ENCODE measurements at places on chromosomes 6 and 20.

- no peak for DNase-seq
These were observed 1.8 kb downstream of the ADAM33 start for GRCh38 chr20:3679749-3680700.

- DNase-seq: no peak
These were observed 1022.2 kb upstream of the GJE1 start for GRCh38 chr6:141110481-141110880.

DNA sequence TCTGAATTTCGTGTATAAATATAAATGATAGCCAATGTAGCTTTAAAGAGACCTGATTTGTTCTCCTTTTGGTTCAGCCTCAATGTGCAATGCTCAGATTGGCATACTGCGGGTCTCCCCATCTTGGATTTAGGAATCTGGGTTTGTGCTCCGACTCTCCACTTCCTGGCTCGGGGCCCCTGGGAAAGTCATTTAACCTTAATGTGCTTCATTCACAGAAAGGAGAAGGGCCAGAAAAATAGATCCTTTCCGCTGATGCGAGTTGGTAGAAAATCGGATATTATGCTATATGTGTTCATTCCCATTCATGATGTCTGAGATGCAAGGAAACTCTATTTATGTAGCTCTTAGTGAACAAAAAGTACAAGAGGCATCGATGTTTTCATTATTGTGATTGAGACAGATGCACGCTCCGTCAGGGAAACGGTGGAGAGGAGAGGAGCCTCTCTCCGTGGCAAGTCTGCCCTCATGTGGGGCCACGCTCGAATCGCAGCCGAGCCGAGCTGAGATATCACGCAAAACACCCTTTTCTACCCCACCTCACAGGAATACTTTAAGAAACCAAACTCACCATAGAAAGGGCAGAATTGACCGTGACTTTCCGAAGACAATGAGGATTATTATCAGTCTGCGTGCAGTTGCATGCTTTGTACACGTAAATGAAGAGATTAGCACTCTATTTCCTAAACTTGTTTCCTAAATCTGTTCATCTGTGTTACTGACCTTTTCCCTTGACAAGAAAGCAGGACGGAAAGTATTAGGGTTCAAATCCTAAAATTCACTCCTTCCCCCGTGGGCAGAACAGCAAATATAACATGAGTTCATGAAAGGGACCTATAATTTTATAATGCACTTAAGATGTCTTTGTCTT lies 136.6 kb downstream of the COL9A1 start:
- no peak for DNase-seq

DNA sequence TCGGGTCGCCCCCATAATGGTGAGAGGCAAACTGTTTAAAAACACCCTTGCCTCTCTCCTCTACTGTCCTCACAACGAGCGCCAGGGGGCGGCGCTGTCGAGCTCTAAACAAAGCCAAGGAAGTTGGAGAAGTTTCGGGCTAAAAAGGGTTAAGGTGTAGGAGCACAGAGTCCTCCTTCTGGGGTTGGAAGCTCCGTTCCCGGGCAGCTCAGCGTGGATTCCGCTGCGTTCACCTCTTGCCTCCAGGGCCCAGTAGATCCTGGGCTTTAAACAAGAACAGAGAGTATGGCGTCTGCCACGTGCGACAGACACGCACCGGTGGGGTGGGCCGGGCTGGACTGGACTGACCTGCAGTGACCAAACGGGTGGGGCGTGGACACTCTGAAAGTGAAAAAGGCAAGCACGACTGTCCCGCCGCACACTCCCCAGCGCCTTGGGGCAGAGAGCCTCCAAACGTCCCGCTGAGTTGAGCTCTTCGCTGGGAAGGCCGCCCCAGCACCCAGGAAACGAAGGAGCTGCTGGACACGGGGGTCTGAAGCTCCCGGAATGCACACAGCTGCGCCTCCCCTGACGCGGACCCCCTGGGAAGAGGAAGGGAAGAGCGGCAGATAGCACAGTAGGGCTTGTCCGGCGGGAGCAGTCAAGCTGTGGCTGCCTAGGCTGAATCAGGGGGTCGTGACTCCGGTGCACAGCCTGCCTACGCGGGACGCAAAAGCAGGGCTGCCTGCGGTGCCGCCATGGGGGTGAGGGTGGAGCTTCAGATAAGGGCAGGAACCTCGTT lies 1.6 kb upstream of the THBD start:
- DNase-seq: no peak

DNA sequence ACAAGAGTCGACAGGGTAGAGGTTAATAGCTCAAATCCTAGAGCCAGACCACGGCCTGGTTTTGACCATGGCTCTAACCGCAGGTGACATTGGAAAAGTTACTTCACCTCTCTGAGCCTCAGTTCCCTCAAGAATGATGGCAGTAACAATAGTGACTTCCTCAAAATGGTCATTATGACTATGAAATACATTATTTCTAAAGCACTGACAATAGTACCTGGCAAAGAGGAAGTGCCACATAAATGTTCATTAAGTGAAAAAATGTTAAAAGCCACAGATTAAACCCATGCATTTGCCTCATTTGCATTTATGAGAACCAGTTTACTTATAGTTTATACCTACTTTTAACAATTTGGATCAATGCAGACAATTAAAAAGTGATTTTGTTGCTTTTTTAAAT lies 12.3 kb downstream of the BTBD3 start:
- DNase-seq: no peak

GRCh38 chr6:34292954-34293353 lies 44.1 kb upstream of the SMIM29 start:
- DNase-seq: no peak

DNA sequence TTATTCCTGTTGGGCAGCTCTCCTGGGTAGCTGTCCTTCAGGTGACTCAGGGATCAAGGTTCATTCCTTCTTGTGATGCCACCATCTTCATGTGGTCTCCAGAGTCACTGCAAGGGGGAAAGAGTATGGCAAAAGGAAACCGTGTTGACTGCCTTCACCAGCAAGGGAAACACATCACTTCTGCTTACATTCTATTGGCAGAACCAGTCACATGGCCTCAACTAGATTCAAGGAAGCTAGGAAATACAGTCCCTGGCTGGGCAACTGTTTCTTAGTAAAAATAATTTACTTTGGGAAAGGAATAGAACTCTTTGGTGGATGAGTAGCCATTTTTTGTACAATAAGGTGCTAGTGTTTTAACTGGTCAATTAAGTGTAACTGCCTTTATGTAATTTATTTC lies 5.3 kb downstream of the ANKRD6 start:
- DNase-seq: no peak

GRCh38 chr6:34955442-34955841 lies 66.4 kb downstream of the ANKS1A start:
- DNase-seq: no peak

GRCh38 chr20:40470445-40471260 lies 218.4 kb downstream of the MAFB start:
- DNase-seq: no peak

- DNase-seq: no peak
These were observed 108.5 kb downstream of the MAN1A1 start for GRCh38 chr6:119241111-119241465.

GRCh38 chr6:46993846-46994245 lies 48.3 kb downstream of the ADGRF1 start:
- DNase-seq: no peak

GRCh38 chr6:34964564-34964963 lies 75.5 kb downstream of the ANKS1A start:
- DNase-seq: no peak

DNA sequence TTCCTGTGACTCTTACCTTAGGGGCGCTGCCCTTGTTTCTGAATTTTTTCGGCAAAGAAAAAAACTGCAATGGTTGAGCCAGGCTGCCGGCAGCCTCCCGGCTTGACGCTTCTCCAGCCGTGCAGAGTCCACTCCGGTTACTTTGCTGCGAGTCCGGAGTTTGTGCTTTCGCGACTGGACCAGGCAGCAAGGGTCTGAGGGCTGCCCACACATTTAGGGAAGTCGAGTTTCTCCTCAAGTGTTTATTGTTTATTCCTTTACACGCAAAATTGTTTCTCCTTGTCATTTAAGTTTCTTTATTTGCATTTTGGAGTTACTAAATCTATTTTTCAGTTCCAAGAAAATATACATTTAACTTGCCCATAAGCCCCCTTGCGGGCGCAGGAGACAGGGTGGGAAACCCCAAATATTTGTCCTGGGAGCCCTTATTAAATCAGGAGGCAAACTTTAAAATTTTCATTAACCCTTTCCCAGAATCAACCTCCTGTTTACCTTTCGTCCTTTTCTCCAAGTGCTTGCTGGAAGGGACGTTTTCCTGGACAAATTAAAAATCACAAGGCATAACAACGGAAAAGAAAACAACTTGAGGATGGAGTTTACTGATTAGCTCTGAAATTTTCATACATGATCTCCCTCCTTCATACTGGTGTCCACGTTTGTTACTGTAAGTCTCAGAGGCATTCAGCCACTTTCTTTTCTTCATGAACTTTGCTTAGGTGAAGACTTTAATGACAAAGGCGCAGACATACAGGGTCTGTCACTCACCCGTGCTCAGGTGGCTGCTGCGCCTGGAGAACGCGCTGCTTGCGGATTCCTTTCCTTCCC lies 1.7 kb upstream of the PDE10A start:
- no peak for DNase-seq

GRCh38 chr6:34043359-34043758 lies 102.5 kb downstream of the GRM4 start:
- no peak for DNase-seq

DNA sequence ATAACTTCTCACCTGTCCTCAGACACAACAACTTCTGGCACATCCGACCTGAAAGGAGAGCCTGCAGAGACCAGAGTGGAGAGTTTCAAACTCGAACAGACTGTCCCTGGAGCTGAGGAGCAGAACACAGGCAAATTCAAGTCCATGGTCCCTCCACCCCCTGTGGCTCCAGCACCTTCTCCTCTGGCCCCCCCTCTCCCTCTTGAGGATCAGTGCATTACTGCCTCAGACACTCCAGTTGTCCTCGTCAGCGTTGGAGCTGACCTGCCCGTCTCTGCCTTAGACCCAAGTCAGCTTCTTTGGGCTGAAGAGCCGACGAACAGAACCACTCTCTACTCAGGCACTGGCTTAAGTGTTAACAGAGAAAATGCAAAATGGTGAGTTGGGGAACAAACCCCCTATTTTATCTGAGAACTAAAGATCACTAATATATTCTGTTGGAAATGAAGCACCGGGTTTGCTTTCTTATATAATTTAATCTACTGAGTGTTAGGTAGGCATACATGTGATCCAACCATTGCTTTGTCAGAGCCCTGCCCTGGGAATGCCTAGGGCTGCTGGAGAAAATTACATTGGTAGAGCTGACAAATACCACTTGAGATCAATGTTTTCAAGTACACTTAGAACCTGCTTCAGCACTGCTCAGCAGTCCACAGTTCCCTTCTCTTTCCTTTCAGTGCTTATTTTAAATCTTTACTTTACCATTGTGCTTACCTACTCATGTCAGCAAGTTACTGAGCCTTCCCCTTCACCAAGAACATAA lies 77.5 kb upstream of the LTV1 start:
- DNase-seq: no peak

DNA sequence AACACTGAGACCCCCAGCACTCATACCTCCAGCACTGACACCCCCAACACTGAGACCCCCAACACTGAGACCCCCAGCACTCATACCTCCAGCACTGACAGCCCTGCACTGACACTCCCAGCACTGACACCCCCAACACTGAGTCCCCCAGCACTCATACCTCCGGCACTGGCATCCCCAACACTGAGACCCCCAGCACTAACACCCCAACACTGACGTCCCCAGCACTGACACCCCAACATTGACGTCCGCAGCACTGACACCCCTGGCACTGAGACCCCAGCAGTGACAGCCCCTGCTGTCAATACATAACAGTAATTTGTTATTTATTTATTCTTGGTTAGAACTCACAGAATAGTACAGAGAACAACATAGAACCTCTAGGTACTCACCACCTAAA lies 58.0 kb downstream of the ERMARD start:
- DNase-seq: no peak

DNA sequence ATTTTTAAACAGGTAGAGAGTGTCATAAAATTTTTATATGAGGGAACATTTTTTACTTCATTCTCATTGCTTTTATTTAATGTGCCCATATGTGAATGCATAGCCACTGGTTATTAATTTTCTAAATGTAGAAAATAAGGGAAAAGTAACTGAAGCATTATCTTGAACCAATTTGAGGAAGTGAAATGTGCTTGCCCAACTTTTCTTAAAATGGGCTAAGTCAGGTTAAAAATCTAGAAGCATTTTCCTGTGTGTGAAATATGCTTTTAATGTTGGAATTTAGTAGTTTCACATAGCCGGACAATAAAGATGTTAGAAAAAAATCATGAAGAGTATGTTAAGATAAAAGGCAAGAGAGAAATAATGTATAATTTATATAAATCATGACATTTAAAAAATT lies 3.8 kb downstream of the SEC23B start:
- DNase-seq: no peak

DNA sequence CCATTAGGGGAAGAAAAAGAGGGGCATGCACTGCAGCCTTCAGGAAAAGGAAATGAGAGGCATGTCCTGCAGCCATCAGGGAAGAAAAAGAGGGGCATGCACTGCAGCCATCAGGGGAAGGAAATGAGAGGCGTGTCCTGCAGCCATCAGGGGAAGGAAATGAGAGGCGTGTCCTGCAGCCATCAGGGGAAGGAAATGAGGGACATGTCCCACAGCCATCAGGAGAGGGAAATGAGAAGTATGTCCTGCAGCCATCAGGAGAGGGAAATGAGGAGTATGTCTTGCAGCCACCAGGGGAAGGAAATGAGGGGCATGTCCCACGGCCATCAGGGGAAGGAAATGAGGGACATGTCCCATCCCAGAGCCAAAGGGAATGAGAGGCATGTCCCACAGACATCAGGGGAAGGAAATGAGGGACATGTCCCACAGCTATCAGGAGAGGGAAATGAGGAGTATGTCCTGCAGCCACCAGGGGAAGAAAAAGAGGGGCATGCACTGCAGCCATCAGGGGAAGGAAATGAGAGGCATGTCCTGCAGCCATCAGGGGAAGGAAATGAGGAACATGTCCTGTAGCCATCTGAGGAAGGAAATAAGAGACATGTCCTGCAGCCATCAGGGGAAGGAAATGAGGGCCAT lies 52.0 kb downstream of the PSMB1 start:
- DNase-seq: no peak

- no peak for DNase-seq
These were observed 124.8 kb downstream of the AHI1 start for GRCh38 chr6:135372758-135373157.

DNA sequence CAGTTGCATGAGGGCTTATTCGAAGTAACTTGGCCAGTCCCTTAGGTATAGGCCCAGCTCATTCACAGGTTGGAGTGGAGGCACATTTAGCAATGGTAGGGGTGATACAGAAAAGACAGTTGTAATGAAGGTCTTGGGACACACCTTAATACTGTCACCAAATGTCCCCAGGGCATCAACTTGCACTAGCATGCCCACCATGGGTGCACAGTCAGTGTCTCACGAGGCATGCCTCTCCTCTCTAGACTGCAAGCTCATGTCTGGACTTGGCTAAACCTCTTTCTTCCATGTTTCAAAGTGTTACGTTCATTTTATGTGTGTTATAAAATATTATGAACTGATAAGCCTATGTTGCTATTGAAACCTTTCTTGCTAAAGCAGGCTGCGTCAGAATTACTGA lies 124.0 kb upstream of the ECI2 start:
- no peak for DNase-seq

- no peak for DNase-seq
These were observed 95.2 kb downstream of the CDK19 start for GRCh38 chr6:110720066-110720465.

GRCh38 chr20:24891546-24892393 lies 57.3 kb upstream of the CST7 start:
- DNase-seq: no peak

- no peak for DNase-seq
These were observed 82.7 kb downstream of the LYRM2 start for GRCh38 chr6:89555806-89556205.
